ENCODE measurements at places on chromosomes 5 and 9. TPM values are rescaled to one million over a fixed set of nuclear protein-coding genes. Genes with fewer than 3 reads are reported as not detected.

- H3K36me3 ChIP-seq, result no peaks in the 10 kb centered on the region
- H3K27ac ChIP-seq, result no peak overlapping the region
- no peaks in the 10 kb centered on the region for H3K4me1 ChIP-seq
- H3K4me3 ChIP-seq, result no peak overlapping the region
- no peaks in the 10 kb centered on the region for H3K27me3 ChIP-seq
- DNase-seq, result no peak
Observed at GRCh38 chr5:38719916-38720315, 125.9 kb upstream of the OSMR start.

C9orf50 gene
- not detected for total RNA-seq

ARL10 gene
- total RNA-seq, result 16.5 TPM

DNA sequence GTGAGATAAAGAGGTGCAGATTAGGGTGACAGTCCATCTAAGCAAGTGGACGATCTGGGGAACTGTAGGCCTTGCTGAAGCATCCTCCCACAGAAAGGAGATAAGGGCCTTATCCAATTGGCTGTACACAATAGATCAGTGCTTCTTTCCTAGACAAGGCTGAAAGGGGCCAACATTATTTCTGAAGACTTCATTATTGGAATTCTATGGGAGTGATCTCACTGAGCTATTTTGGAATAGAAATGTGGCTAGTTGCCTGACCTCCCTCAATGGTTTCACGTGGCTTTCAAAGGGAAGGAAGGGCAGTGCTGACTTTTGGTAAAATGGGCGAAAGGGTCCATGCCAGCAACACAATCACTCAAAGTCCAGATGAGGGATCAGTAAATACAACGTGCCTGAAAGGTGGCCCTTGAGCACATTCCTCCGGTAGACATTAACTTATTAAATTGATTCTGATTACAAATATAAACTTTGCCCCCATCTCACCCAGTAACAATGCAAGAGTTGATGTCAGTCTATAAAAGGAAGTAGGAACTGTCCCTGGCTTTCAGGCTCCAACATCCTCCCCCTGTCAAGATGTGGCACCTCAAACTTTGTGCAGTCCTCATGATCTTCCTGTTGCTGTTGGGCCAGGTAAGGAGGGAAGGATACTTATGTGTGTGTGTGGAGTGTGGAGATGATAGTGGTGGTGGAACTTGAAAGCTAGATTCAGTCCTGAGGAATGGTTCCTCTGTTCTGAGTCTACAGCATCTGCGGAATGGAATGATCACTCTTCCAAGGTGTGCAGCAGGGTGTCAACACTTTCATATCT lies at the start of gene LEAP2:
TSS of gene LEAP2 (plus strand) at position 550 of the 811 bp plus-strand sequence. CDS start at position 577, 27 bp downstream.
- H3K4me1 ChIP-seq, result no peaks in the 10 kb centered on the region
- no peak for DNase-seq
- no peak within 1 kb of the TSS for H3K27ac ChIP-seq
- no peak within 1 kb of the TSS for H3K4me3 ChIP-seq

GRCh38 chr5:156526081-156526925 lies 199.3 kb downstream of the SGCD start:
- no peaks in the 10 kb centered on the region for H3K4me1 ChIP-seq
- H3K4me3 ChIP-seq, result no peak overlapping the region
- H3K27me3 ChIP-seq, result no peaks in the 10 kb centered on the region
- no peak overlapping the region for H3K27ac ChIP-seq

DNA sequence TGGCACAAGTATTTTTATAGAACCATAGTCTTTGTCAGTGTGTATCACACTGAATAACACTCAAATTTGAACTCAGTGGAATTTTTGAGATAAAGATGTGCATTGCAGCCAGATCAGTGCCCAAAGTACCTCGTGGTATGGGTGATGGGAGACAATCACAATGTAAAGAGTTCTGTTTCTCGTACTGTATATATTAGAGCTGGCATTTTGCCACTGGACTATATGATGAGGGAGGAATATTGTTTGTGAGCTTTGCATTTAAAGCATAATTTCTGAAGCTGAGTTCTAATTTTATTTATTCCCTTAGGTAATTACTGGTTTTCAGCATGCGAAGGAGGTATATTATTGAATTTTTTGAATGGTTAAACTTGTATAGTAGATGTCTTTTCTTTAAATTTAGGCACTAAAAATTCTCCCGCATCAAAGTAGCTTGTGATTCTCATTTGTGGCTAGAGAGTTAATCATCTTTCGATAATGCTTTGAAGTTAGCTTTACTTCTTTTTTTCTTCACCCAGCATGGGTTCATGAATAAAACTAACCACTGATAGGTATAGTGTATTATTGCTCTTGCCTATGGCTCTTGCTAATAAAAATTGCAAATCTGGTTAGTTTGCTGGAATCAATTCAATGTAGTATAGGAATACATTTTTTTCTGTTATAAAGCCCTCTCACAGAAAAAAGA lies 43.1 kb downstream of the PAM start:
- H3K4me1 ChIP-seq, result no peaks in the 10 kb centered on the region
- H3K27me3 ChIP-seq, result no peaks in the 10 kb centered on the region
- no peak overlapping the region for H3K4me3 ChIP-seq
- no peak overlapping the region for H3K27ac ChIP-seq

PCDHA1 gene
- not detected for total RNA-seq

TCOF1 gene
- 47.2 TPM for total RNA-seq

GRCh38 chr5:133121080-133121479 lies 69.3 kb downstream of the HSPA4 start:
- no peaks in the 10 kb centered on the region for H3K27me3 ChIP-seq
- no peak overlapping the region for H3K27ac ChIP-seq
- DNase-seq, result no peak

- H3K27ac ChIP-seq, result no peak overlapping the region
- no peak overlapping the region for H3K4me3 ChIP-seq
- DNase-seq, result no peak
- no peaks in the 10 kb centered on the region for H3K27me3 ChIP-seq
- peaks cover 18% of the 10 kb centered on the region for H3K4me1 ChIP-seq
- H3K36me3 ChIP-seq, result no peaks in the 10 kb centered on the region
Observed at GRCh38 chr5:72284559-72285423, 35.2 kb downstream of the MRPS27 start.

GRCh38 chr9:110266795-110267194 lies 10.5 kb upstream of the TXN start:
- no peak overlapping the region for H3K4me3 ChIP-seq
- DNase-seq, result no peak
- no peaks in the 10 kb centered on the region for H3K4me1 ChIP-seq
- peaks cover 3% of the 10 kb centered on the region for H3K27me3 ChIP-seq
- H3K27ac ChIP-seq, result no peak overlapping the region
- no peaks in the 10 kb centered on the region for H3K36me3 ChIP-seq

COX7C gene
- 406 TPM for total RNA-seq

- H3K36me3 ChIP-seq, result no peaks in the 10 kb centered on the region
- H3K27me3 ChIP-seq, result peaks cover 3% of the 10 kb centered on the region
- no peaks in the 10 kb centered on the region for H3K4me1 ChIP-seq
- DNase-seq, result no peak
Observed at GRCh38 chr5:76495870-76496269, 92.8 kb downstream of the IQGAP2 start.

- no peak overlapping the region for H3K27ac ChIP-seq
- DNase-seq, result no peak
- H3K27me3 ChIP-seq, result no peaks in the 10 kb centered on the region
- H3K36me3 ChIP-seq, result no peaks in the 10 kb centered on the region
- H3K4me1 ChIP-seq, result peaks cover 5% of the 10 kb centered on the region
Observed at GRCh38 chr5:124612023-124612422, 134.4 kb downstream of the ZNF608 start.

SLC36A2 gene
- total RNA-seq, result not detected

GLRA1 gene
- not detected for total RNA-seq

TNFSF8 gene
- not detected for total RNA-seq

- no peaks in the 10 kb centered on the region for H3K27me3 ChIP-seq
- H3K4me3 ChIP-seq, result no peak overlapping the region
- H3K36me3 ChIP-seq, result no peaks in the 10 kb centered on the region
- no peak overlapping the region for H3K27ac ChIP-seq
Observed at GRCh38 chr5:19902316-19902934, 85.6 kb downstream of the CDH18 start.

- no peaks in the 10 kb centered on the region for H3K36me3 ChIP-seq
- H3K4me3 ChIP-seq, result no peak overlapping the region
- no peak overlapping the region for H3K27ac ChIP-seq
- DNase-seq, result peak; percentile 38
Observed at GRCh38 chr9:86434039-86434726, 80.0 kb upstream of the TUT7 start.

PCDHGA5 gene
- 0.78 TPM for total RNA-seq

DNA sequence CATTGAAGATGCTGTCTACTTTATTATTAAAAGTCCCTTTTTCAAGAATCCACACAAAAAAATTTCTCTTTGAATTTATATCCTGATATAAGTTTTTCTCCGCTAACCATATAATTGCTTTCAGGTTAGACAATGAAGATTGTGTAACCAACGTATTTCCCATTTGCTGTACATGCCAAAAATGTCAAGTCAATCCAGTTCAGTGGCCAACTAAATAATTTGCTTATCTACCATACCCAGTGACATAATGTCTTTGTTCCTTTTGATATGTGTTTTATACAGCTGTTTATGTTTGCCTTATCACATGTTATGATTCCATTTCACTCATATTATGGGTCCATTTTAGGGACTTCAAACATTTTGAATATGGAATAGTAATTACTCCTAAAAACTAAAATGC lies 349.9 kb downstream of the EFNA5 start:
- peak overlapping the region; percentile 63 for H3K27ac ChIP-seq
- H3K27me3 ChIP-seq, result no peaks in the 10 kb centered on the region
- no peaks in the 10 kb centered on the region for H3K36me3 ChIP-seq
- peak; percentile 80 for DNase-seq

DNA sequence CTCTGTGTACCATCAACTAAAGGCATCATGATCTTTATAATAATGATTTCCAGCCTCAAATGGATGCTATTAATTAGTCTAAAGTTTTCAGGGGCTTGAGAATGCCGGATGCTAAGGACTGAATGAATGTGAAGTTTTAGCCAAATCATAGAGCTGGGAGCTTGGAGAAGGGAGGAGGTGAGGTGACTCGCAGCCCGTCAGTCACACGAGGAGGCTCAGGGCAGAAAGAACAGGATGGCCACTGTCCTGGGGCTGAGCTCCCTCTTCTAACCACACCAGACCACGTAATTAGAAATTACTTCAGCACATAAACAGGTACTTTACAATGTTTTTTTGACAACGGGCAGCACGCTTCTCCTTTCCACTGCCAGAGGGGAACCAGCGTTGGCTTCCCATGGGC lies 222.6 kb downstream of the NPR3 start:
- H3K27me3 ChIP-seq, result no peaks in the 10 kb centered on the region
- H3K4me1 ChIP-seq, result no peaks in the 10 kb centered on the region
- H3K27ac ChIP-seq, result no peak overlapping the region
- H3K4me3 ChIP-seq, result no peak overlapping the region

ANKRD18B gene
- 12.2 TPM for total RNA-seq

DNA sequence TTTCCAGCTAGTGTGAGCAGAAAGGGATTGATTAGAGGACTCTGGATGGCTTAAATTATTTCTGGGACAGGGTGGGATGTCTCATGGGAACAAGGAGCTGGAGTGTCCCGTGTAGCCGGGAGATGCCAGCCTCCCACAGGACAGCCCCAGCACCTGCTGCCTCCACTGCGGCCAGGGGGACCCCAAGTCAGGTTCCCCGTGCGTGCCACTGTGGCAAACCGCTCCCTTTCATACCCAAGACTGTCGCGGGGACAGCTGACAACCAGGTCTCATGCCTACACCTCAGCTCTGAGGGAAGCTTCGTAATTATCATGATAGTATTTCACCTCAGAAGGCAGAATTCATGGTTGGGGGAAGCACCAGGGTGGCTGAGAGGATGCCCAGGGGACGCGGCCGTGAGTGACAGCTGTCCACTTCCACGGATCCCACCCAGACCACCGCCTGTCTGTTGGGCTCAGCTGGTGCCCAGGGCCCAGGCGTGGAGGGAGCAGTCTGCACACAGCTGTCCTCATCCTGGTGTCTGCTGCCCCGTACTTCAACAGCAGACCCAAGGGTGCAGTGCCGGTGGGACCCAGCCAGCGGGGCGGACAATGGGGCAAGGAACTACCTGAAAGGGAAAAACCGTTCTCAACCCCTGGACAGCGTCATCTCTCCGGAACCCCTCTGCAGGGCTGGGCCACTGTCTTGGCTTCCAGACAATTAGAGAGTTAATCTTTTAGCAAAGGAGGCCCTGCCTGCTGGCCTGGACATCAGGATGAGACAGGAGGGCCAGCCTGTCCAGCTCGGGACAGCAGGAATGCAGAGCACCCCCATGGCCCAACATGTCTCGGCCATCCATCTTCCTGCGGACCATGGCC lies 166.9 kb downstream of the OLFM1 start:
- H3K4me3 ChIP-seq, result no peak overlapping the region
- H3K4me1 ChIP-seq, result no peaks in the 10 kb centered on the region
- no peak overlapping the region for H3K27ac ChIP-seq
- no peak for DNase-seq

HTR4 gene
- total RNA-seq, result not detected

EIF4E1B gene
- not detected for total RNA-seq

- no peaks in the 10 kb centered on the region for H3K4me1 ChIP-seq
- H3K27me3 ChIP-seq, result no peaks in the 10 kb centered on the region
- H3K36me3 ChIP-seq, result peaks cover 8% of the 10 kb centered on the region
- DNase-seq, result no peak
- no peak overlapping the region for H3K27ac ChIP-seq
Observed at GRCh38 chr5:17277907-17278306, 60.5 kb downstream of the BASP1 start.

- peaks cover 10% of the 10 kb centered on the region for H3K4me1 ChIP-seq
- no peaks in the 10 kb centered on the region for H3K36me3 ChIP-seq
- H3K27me3 ChIP-seq, result no peaks in the 10 kb centered on the region
- no peak overlapping the region for H3K4me3 ChIP-seq
Observed at GRCh38 chr9:114613087-114613486, 2.0 kb downstream of the TMEM268 start.

FCN1 gene
- total RNA-seq, result not detected

ODF2 gene
- 49.5 TPM for total RNA-seq

GRCh38 chr9:131739133-131739958 lies 530 bp downstream of the RAPGEF1 start:
- peak overlapping the region; percentile 73 for H3K27ac ChIP-seq
- H3K4me3 ChIP-seq, result peak overlapping the region; percentile 36
- peaks cover 40% of the 10 kb centered on the region for H3K4me1 ChIP-seq
- H3K36me3 ChIP-seq, result no peaks in the 10 kb centered on the region
- H3K27me3 ChIP-seq, result no peaks in the 10 kb centered on the region

DNA sequence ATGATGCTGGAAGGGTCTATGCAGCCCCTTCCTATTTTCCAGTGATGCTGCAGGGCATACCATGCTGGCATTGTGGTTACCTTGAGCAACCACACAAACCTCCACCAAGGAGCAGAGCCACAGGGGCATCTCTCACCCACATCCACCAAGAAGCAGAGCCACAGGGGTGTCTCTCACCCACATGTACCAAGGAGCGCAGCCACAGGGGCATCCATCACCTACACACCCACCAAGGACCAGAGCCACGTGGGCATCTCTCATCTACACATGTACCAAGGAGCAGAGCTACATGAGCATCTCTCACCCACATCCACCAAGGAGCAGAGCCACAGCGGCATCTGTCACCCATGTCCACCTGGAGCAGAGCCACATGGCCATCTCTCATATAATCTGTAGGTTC lies 8.8 kb upstream of the GM2A start:
- no peak overlapping the region for H3K4me3 ChIP-seq
- H3K27ac ChIP-seq, result no peak overlapping the region
- H3K4me1 ChIP-seq, result no peaks in the 10 kb centered on the region
- peaks cover 9% of the 10 kb centered on the region for H3K27me3 ChIP-seq
- DNase-seq, result no peak
- H3K36me3 ChIP-seq, result no peaks in the 10 kb centered on the region
